ENCODE measurements at places on chromosomes 4 and X.

GRCh38 chr4:76233529-76233928 lies 18.0 kb upstream of the FAM47E start:
- no peak for DNase-seq

DNA sequence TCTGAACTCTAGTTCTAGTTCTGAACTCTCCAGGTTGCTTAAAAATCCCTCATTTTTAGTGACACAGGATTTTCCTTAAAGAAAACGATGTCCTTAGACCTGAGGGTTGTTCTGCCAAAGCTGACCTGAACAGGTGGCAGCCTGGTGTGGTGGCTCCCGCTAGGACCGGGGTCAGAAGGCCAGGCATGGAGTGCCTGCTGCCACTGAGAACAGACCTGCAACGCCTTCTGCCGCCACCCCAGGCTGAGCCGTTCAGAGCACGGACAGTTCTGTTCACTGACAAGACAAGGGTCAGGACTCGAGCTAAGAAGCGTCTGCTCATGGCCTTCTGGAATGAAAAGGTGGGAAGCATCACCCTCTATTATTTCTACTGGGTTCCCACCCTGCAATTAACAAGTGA lies 15.8 kb downstream of the DCTD start:
- DNase-seq, result no peak

GRCh38 chrX:103442536-103442901 lies 66.2 kb downstream of the BEX3 start:
- no peak for DNase-seq

DNA sequence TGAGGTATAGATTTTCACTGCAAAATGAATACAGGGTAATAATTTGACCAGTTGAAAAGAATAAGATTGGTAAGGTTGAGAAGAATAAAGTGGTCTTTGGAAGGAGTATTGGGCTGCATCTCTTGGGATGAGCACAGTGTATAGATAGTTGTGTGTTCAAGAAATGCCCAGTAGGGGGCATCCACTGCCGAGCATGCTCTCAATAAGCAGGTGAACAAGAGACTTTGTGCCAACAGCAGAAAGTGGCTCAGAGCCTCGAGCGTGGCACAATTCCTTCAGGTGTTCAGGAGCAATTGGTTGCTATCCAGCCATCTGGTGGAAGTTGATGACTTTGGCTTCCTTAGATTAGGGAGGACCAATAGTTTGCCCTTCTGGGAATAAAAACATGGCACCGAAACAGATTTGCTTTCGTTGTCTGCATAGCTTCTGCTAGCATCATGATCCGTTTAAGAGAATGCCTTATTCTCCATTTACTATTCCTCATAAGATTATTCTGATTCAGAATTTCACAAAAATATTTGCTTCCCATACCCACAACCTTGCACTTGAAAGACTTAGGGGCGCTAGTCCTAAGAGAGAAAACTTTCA lies 258.1 kb upstream of the NEIL3 start:
- DNase-seq, result no peak

GRCh38 chrX:74234818-74235217 lies 69.2 kb upstream of the ZCCHC13 start:
- no peak for DNase-seq

- no peak for DNase-seq
These were observed 378.5 kb upstream of the CT83 start for GRCh38 chrX:116841290-116841689.

DNA sequence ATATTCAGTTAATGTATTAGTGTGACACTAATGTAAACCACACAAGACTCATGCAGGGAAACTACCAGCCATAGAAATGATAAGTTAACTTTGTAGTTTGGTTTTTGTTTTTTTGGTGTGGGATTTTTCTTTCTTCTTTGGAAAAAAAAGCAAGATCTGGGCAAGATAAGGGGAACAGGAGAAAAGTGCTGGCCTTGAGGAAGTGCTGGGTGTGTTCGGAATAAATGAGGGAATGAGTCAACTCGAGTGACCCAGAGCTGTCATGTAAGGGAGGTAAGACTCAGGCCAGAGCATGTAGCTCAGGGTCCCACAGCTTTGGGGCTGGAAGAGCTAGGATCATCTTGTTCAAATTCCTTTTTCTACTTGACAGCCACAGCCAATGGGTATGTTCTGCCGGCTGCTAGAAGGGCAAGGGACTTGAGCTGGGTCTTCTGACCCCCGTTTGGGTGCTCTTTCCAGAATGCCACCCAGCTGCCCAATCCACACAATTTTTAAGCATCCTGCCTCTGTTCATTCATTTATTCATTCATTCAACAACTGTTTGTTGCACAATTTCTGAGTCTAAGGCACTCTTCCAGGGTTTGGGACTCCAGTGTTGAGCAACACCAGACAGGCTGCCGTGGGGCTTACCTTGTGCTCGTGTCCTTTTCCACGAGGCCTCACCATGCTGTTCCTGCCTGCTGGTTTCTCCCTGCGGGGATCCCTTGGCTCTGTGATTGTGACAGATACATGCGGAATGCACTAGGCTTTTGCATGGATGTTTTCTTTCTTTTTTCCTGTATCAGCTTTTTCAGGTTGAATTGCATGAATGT lies 54.5 kb downstream of the CLDN34 start:
- no peak for DNase-seq

GRCh38 chr4:155489271-155489670 lies 112.5 kb upstream of the MAP9 start:
- no peak for DNase-seq

DNA sequence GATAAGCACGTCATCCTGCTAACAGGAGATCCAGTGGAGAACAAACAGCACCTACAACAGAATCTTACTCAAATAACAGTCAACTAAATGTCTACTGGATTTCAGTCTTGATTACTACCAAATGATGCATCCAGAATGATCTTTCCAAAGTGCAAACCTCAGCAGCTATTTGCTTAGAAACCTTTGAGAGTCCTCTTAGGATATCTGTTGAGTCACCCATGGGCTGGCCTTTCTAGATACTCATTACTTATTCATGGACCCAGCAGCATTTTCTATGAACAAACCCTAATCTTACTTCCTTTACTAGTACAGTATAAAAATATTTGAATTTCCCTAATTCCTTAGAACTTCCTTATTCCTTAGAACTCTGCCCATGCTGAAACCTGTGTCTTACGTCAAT lies 118.5 kb upstream of the PABPC4L start:
- no peak for DNase-seq

DNA sequence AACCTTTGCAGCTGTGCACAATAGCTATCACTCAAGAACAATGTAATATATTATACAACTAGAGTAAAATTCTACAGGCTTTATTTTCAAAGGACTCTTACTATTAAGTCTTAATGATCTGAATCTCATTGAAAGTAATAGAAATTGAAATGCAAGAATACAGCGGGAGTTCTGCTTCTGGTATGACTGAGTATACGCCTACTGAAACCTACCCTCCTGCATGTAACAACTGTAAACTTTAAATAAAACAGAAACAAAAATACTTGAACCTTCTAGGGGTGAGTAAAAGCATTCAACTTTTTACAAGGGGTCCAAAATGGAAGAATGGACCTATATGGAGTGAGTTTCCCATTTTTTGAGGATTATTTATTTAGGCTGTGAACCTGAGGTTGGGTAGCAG lies 13.5 kb downstream of the DCHS2 start:
- no peak for DNase-seq

DNA sequence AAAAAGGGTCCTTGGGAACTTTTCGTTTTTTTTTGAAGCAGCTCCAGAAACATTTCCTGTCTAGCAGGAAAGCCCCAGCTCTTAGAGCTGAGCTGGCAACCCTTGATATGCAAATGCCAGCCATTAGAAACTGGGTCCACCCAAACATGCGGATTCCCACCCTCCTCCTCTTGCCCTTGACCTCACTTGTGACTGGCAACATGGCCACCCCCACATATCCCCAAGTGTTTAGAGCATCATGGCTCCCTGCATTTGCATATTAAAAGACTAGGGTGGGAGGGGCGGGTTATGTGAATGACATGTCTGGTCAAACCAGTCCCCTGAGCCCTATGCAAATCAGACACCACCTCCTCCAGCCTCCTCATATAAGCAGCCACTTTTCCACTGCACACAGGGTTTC lies 671.1 kb downstream of the FAT4 start:
- no peak for DNase-seq

GRCh38 chrX:41688156-41688555 lies 617 bp upstream of the GPR34 start:
- no peak for DNase-seq

GRCh38 chrX:148441387-148441786 lies 59.0 kb upstream of the AFF2 start:
- DNase-seq, result no peak

GRCh38 chr4:77893451-77893850 lies 30.8 kb downstream of the MRPL1 start:
- no peak for DNase-seq

GRCh38 chrX:11764602-11765067 lies 6.6 kb downstream of the MSL3 start:
- DNase-seq, result no peak

DNA sequence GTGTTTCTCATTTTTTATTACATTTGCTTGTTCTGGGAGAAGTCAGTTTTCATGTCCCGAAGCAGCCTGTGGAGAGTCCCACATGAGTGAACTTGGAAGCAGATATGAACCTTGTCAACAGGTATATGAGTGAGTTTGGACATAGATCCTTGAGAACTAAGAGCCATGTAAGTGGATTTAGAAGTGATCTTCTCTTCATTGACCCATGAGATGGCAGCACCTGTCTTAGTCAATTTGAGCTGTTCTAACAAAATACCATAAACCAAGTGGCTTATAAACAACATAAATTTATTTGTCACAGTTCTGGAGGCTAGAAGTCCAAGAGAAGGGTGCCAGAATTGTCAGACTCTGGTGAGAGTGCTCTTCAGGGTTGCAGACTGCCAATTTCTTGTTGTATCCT lies 1043.8 kb downstream of the ADGRL3 start:
- no peak for DNase-seq

Measured in anterior cingulate cortex (tissue), 58 donors.